ENCODE measurements at places on chromosomes 1 and 21. TPM values are rescaled to one million over a fixed set of nuclear protein-coding genes. Genes with fewer than 3 reads are reported as not detected.

ZNF695 gene
- 5.0 TPM for polyA plus RNA-seq

DNA sequence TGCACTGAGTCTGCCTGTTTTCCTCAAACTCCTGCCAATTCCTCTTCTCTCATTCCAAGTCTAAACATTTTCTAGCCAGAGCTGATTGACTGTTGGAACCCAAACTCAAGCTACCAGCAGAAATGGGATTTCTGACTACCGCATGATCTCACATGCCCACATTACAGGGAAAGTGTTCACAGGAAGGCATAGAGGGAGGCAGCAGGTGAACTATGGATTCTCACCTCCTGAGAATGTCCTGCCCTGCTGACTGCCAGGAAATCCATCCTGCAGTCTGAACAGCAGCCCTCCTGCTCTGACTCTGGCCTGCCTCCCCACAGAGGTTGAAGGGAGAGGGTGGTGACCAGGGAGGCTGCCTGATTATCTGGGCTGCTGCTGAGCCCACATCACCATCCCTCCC lies 22.5 kb downstream of the IQGAP3 start:
- DNase-seq: no peak

GRCh38 chr1:242206994-242207393 lies 208.1 kb upstream of the MAP1LC3C start:
- DNase-seq: no peak

GRCh38 chr21:28833182-28833581 lies 159.5 kb downstream of the LTN1 start:
- no peak for DNase-seq

- no peak for DNase-seq
These were observed 618.9 kb downstream of the NPHP4 start for GRCh38 chr1:5373281-5373680.
